Kidney (tissue), 22 donors: ENCODE measurements at places on chromosomes 2 and 18. TPM values are rescaled to one million over a fixed set of nuclear protein-coding genes. Genes with fewer than 3 reads are reported as not detected.
A peak's percentile ranks its signal among the peaks of the same experiment; 100 is the strongest.

The CCDC141 gene
- total RNA-seq, result 3.0 TPM

The SERPINB12 gene
- total RNA-seq, result not detected

The REG3A gene
- total RNA-seq, result not detected

The EGR4 gene
- not detected for total RNA-seq

The IAH1 gene
- 52.7 TPM for total RNA-seq

- no peaks in the 10 kb centered on the region for H3K36me3 ChIP-seq
- H3K27me3 ChIP-seq, result no peaks in the 10 kb centered on the region
- no peak overlapping the region for H3K27ac ChIP-seq
Observed at GRCh38 chr2:201891676-201892075, 85.3 kb downstream of the CDK15 start.

DNA sequence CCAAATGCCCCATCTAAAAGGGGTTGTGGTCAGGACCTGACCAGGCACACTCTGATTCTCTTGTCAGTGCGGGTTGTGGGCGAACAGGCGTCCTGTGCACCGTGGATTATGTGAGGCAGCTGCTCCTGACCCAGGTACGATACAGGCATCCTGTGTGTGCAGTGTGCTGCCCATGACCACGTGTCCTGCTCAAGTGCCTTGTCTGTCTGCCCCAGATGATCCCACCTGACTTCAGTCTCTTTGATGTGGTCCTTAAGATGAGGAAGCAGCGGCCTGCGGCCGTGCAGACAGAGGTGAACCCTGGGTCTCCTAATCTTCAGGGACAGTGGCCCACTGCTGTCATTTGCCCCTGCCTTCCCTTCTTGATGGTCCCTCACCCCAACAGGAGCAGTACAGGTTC lies 14.6 kb downstream of the PTPN18 start:
- no peak overlapping the region for H3K4me3 ChIP-seq
- no peak for DNase-seq

DNA sequence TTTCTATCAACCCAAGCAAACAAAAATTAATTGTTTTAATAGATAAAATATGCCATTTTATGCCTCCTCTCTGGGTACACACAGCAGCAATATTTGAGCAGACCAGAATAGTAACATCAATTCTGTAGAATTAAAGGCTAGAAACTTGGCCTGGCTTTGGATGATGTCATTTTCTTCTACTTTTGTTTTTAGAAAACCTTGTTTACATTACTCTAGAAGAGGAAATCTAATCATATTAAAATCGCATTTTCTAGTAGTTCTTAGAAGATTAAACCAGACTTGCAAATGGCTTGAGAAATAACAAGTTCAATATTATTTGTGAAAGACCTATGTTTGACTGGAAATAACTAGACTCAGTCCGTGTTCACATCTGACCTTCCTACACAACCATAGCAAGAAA lies 102.3 kb upstream of the RFX8 start:
- H3K4me1 ChIP-seq, result no peaks in the 10 kb centered on the region
- no peaks in the 10 kb centered on the region for H3K27me3 ChIP-seq
- no peak overlapping the region for H3K27ac ChIP-seq
- no peak for DNase-seq

GRCh38 chr18:49704334-49704733 lies 109.0 kb downstream of the ACAA2 start:
- no peaks in the 10 kb centered on the region for H3K36me3 ChIP-seq
- DNase-seq, result no peak
- no peak overlapping the region for H3K27ac ChIP-seq
- no peaks in the 10 kb centered on the region for H3K27me3 ChIP-seq
- peaks cover 6% of the 10 kb centered on the region for H3K4me1 ChIP-seq

DNA sequence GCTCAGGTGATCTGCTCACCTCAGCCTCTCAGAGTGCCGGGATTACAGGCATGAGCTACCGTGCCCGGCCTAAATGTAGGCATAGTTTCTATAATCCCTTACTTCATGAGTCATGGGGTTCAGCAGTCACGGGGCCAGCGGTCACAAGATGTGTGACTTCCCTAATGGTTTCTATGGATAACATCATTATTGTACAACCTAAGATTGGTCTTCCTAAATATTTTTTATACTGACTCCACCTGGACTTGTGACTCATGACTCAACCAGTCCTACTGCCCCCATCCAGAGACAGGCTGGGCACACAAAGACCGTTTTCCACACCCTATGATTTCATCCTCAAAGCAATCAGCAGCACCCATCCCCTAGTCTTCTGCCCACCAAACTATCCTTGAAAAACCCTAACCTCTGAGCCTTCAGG lies 15.9 kb downstream of the FAM210A start:
- no peaks in the 10 kb centered on the region for H3K36me3 ChIP-seq
- H3K27me3 ChIP-seq, result no peaks in the 10 kb centered on the region
- no peak for DNase-seq
- no peak overlapping the region for H3K4me3 ChIP-seq
- no peaks in the 10 kb centered on the region for H3K4me1 ChIP-seq

DNA sequence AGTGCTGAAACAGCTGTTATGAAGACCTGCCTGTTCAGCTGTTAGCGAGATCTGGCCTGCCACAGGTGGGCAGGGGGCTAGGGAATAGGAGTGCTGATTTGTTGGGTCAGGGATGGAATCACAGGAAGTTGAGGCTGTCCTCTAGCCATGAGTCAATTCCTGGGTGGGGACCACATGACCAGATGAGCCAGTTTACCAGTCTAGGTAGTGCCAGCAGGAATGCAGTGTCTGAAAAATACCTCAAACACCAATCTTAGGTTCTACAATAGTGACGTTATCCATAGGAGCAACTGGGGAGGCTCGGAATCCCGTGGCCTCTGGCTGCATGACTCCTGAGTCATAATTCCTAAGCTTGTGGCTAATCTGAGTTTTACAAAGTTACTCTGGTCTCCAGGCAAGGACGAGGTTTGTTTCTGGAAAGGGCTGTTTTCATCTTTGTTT lies 44.9 kb downstream of the DYSF start:
- H3K4me1 ChIP-seq, result no peaks in the 10 kb centered on the region
- DNase-seq, result no peak
- no peak overlapping the region for H3K4me3 ChIP-seq
- H3K27ac ChIP-seq, result no peak overlapping the region
- no peaks in the 10 kb centered on the region for H3K36me3 ChIP-seq

DNA sequence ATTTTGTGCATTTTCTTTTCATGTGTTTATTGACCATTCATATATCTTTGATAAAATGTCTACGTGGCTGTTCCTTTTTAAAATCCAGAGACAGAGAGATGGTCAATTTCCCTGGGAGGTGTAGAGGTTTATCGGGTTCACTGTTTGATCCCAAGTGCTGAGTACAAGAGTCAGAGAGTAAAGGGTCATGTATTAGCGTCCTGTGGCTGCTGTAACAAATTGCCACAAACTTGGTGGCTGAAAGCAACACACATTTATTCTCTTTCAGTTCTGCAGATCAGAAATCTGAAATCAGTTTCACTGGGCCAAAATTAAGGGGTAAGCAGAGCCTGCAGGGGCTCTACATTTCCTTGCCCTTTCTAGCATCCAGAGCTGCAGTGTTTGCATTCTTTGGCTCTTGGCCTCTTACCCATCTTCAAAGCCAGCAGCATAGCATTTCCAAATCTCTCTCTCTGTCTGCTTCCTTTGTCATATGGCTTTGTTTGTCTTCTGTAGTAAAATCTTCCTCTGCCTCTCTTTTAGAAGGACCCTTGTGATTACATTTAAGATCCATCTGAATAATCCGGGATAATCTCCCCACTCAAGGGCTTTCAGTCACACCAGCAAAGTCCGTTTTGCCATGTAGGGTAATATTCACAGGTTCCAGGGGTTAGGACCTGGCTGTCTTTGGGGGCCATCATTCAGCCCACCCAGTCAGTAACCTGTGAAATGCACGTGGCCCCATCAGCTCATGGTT lies 49.9 kb downstream of the TMEM17 start:
- no peak overlapping the region for H3K4me3 ChIP-seq
- DNase-seq, result no peak
- no peaks in the 10 kb centered on the region for H3K27me3 ChIP-seq
- H3K36me3 ChIP-seq, result no peaks in the 10 kb centered on the region

DNA sequence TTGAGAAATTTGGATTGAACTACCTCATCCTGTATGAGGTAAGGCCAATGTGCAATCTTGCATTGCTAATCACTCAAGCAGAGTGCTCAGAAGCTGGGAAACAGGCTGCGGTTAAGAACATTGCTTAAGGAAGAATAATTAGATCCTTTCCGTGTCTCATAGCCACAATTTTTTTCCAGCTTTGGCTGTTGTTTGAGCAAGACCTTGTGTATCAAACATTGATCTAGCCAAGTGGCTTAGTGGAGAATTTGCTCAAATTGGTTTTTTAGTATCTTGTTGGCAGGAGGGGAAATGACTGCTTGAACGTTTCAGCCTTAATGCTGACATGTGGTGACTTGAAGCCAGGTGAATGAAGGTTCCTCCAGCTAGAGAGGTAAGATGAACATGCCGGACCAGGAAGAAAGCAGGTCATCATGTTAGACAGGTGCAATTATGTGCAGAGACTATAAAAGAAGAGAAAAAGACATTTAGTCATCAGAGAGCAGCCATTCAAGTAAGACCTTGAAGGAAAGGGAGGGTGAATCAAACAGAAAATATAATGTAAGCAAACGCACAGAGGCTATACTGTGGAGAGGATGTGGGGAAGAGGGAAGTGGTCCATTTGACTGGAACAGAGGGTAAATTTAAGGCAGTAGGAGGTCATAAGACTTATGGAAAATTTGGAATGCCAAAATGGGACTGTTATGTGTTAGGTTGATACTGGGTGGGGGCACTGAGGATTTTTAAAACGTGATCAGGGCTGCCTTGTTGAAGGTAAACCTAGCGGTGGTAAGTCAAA lies 98.9 kb upstream of the CYP1B1 start:
- no peaks in the 10 kb centered on the region for H3K36me3 ChIP-seq
- no peak overlapping the region for H3K27ac ChIP-seq
- no peaks in the 10 kb centered on the region for H3K27me3 ChIP-seq
- H3K4me1 ChIP-seq, result no peaks in the 10 kb centered on the region
- DNase-seq, result peak; percentile 80
- H3K4me3 ChIP-seq, result no peak overlapping the region

- no peak for DNase-seq
- no peak overlapping the region for H3K4me3 ChIP-seq
Observed at GRCh38 chr2:232013701-232014353, 52.3 kb downstream of the DIS3L2 start.

GRCh38 chr2:30406853-30407252 lies 40.2 kb upstream of the LCLAT1 start:
- no peak overlapping the region for H3K27ac ChIP-seq
- no peak for DNase-seq
- H3K4me3 ChIP-seq, result no peak overlapping the region
- no peaks in the 10 kb centered on the region for H3K36me3 ChIP-seq

DNA sequence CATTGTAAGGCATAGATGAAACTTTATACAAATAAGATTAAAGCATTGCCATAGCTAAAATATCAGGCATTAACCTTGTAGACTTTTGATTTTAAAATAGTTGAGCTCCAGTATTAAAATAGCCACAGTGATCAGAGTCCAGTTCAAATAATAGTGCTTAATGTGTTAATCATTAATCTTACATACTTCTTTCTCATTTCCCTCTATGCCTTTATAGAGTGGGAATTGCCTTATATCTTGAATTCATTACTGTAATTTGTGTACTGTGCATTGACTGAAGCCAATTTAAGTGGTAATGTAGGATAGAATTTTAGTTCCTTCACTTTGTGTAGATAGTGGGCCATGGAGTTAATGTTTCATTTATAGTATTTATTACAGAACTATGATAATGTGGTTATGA lies 549.2 kb upstream of the VWC2L start:
- H3K36me3 ChIP-seq, result no peaks in the 10 kb centered on the region
- no peak overlapping the region for H3K27ac ChIP-seq
- H3K4me3 ChIP-seq, result no peak overlapping the region
- H3K4me1 ChIP-seq, result no peaks in the 10 kb centered on the region
- H3K27me3 ChIP-seq, result no peaks in the 10 kb centered on the region
- DNase-seq, result no peak
